AG09319 (cell line): ENCODE measurements at places on chromosomes 6 and 20.

GRCh38 chr20:25733903-25734302 lies 37.2 kb upstream of the ZNF337 start:
- DNase-seq = no peak

GRCh38 chr6:113640051-113640450 lies 217.1 kb upstream of the MARCKS start:
- DNase-seq = no peak

DNA sequence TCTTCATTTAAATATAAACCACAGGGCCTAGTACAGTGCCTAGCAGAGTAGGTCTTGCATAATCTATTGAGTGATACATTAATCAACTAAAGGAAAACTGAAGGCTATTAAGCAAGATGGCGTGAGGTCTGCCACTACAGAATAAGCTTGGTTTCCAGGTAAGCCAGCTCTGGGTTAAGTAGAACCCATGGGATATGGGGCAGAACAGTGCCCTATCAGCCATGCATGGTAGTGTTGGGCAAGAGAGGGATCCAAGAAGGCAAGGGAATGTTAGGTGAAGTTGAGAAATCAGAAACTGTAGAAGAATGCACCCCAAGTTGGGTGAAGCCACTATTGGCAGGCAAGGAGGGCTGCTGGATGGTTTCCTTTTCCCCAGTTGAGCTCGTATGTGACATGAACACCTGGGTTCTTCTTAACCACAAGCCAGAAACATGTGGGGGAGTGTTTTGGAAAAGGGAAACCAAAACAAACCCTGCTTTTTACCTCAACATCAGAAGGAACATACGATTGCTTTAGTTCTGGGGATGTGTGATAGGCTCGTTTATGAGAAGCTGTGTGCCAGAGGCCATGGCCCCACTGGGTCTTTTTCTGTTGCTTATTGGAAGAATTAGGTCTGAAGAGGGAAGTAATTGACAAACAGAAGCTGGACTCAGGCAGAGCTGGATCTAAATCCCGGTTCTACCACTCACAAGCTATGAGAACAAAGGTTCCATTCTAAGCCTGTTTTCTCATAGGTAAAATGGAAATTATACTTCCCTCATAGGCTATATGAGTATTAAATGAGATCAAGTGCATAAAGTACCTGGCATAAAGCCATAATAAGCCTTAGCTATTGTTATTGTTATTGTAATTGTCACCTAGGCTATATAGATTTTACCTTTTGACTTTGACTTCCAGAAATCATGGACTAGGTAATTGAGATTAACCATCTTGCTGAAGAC lies 33.5 kb downstream of the NEDD9 start:
- no peak for DNase-seq

GRCh38 chr6:99473730-99474129 lies 41.5 kb downstream of the USP45 start:
- DNase-seq = no peak

DNA sequence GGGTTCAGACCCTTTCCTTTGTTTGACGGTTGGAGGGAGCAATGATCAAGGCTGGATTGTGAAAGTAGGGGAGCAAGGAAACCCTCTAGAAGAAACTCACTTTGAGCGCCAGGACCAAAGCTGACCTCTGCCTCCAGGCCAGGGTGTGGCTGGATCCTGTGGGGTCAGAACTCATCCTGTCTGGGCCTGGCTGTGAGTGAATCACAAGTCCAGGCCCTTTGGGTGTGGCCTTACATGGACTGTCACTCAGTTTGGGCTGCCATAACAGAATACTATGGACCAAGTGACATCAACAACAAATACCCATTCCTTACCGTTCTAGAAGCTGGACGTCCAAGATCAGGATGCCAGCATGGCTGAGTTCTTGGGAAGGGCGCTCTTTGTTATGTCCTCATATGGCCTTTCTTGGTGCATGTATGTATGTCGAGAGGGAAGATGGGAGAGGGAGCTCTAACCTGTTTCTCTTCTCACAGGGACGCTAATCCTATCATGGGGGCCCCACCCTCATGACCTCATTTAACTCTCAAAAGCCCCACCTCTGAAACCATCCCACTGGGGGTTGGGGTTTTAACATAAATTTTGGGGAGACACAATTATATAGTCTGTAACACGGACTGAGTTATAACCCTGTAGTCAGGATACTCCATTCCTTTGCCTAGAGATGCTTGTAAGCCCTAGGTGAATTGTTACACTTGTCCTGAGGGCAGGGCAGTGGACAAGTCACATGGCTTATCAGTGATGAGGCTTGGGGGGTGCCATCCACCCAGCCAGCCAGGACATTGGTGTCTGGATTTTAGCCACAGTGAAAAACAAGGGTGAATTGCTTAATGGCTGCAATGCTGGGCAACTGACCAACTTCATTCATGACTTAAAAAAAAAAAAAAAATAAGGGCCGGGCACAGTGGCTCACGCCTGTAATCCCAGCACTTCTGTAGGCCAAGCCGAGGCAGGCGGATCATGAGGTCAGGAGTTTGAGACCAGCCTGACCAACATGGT lies 80.0 kb downstream of the TRMT11 start:
- DNase-seq = no peak

- DNase-seq = no peak
Measured at GRCh38 chr6:141580131-141580530, 552.6 kb upstream of the GJE1 start.

GRCh38 chr6:38370653-38371601 lies 268.8 kb downstream of the BTBD9 start:
- peak; percentile 64 for DNase-seq

- DNase-seq = no peak
Measured at GRCh38 chr6:73655341-73655917, 1.6 kb upstream of the SLC17A5 start.

GRCh38 chr6:132685009-132685408 lies 26.0 kb upstream of the TAAR1 start:
- DNase-seq = no peak

DNA sequence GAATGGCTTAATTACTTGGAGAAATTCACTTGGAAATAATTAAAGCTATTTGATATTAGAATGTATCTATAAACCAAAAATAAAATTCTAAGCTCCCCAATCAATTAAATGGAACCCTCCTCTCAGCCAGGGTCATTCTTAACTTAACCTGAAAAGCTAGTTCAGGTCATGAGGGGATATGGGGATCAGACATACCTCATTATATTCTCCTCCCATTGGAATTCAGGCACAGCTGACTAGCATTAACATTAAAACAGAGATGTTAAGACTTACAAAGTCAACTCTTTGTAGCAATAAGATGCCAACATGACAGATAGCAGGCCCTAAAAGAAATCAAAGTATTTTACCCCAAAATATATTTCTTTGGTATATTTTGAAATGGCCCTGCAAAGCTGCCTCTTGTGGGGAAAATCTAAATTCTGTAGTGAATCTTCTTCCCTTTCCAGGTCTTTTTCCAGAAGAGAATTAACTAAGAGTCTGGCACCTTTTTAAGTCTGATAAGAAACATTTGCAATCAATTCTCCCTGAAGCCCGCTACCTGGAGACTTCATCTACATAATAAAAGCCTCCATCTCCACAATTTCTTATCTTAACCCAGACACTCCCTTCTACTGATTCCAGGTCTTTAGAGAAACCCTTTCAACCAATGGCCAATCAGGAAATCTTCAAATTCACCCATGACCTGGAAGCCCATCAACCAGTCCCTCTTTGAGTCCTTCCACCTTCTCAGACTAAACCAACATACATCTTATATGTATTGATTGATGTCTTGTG lies 231.2 kb downstream of the ADGB start:
- no peak for DNase-seq

DNA sequence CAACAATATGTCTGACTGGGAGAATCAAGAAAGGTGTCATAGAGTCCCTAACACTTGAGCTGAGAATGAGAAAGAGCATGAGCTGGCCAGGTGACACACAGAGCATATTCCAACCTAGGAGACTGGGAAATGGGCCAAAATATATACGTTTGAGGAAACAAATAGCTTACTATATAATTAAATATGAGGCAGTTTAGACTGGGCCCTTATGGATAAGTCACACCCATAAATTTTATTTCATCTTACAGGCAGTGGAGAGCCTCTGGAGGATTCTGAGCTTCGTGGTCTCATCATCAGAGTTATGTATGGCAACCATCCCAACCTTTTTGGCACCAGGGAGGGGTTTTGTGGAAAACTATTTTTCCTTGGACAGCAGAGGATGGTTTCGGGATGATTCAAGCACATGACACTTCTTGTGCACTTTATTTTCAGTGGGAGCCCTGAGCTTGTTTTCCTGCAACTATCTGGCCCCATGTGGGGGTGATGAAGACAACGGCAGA lies 12.9 kb upstream of the NQO2 start:
- DNase-seq = no peak

DNA sequence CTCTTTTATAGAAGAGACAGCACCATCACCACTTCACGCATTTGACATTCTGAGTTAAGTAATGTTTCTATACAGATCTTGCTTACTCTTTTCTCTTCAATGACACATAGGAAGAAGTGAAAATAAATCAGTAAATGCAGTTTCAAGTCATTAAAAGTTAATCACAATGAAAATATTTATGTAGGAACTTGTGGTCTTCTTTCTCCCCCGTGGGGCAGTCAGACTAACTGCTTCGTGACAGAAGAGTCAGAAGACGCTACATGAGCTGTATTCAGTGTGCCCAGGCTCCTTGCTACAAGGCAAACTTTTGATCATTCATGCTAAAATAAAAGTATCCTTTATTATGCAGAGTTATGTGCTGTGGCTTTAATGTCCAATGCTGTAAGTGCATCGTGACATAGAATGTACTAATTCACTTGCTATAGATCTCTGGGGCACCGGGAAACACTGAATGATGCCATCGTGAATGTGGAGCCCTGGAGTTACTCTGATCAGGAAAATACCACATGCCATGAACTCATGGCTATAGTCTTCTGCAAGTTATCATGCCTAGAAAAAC lies 117.8 kb upstream of the TRAF3IP2 start:
- no peak for DNase-seq

DNA sequence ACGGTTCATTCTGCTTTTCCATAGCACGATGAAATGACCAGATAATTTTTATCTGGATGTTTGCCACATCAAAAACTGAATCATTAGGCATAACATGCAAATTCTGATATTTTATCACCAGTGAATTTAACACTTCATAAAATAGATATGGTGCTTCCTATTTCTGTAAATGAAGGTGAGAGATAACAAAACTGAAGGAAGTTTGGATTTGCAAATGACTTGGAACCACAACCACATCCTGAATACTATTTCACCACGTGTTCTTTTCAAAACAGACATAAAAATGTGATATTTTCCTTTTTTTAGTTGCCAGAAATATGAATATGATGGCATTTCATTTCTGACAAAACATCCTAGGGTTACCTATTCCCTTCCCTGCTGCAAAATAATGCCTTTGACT lies 146.1 kb downstream of the EDN1 start:
- DNase-seq = no peak

GRCh38 chr6:19761121-19761520 lies 76.0 kb upstream of the ID4 start:
- no peak for DNase-seq

DNA sequence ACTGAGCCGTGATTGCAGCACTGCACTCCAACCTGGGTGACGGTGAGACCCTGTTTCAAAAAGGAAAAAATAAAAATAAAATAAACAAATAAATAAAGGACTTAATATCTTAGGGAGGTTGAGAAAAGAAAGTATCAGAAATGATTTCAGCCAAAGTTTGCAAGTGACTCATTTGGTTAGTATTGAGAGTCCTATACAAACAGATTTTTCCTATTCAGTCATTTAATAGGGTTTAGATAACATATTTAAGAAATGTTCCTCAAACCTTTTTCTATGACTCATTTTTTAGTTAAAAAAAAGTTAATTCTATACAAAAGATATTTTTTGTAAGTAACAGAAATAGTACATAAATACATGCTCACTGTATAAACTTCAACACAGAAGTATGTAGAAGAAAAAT lies 235.1 kb downstream of the GJA1 start:
- DNase-seq = no peak

GRCh38 chr6:53706525-53706924 lies 41.0 kb upstream of the KLHL31 start:
- no peak for DNase-seq

DNA sequence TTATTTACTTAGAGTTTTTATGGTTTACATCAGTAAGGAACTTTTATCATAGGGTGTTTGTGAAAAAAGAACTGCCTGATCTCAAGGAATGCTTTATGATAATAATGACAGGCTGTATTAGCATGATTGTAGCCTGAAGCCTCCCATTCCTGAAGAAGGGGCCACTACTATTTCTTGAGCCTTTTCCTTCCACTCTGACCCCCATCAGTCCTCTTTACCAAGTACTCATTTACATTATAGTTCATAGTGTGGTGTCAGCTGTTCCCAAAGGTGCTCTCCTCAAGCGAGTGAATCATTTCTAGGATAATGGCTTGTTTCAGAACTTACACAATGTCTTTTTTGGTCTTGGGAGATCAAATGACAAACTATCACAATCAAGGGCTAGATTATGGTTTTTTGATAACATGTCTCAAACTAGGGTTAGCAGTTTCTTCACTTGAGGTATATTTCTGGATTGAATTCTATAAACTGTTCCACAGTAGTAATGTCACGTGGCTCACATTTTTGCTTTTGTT lies 283.6 kb downstream of the CDKAL1 start:
- DNase-seq = no peak

DNA sequence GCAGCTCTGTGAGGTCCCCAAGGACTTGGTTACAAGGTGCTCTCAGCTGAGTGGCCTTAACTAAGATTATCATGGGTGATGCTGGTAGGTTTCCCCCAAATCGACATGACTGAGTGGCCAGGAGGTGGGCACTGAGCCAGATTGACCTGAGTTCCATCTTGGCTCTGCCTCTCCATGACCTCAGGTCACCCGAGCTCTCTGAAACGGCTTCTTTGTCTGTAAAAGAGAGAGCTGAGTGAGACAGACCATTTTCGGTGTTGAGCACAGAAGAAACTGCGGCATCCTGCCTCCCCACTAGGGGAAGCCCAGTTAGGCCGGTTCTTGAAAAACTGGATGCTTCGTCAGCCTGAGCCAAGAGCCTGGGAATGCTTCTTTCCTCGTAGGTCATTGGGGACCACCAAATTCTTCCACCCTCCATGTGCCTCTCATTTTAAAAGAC lies 14.1 kb upstream of the STX16 start:
- no peak for DNase-seq

GRCh38 chr6:170029416-170030283 lies 261.2 kb downstream of the DLL1 start:
- no peak for DNase-seq

DNA sequence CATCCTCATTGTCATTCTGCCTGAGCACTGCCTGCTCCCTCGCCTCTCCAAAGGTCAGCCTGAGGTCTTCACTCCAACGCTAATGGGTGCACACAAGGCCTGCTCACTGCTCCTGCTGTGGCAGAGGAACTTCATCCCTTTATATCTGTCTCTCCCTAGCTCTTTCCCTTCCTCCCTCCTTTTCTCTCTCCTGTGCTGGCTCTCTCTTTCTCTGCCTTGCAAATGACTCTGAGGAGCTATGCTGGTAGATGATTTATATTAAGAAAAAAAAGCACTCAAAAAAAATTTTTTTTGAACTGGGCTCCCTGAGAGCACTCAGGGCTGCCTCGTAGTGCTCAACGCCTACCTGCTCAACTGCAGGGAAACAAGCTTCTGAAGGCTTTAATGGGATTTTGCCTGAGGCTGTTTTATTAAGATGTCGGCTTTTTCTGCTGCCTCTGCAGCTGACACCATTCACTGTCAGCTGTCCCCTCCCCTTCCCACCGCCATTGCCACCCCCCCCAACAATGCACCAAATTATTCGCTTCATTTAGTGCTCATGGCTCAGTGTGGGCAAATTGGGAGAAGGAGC lies 137.7 kb upstream of the DEFB112 start:
- DNase-seq = no peak
